ENCODE measurements at places on chromosomes 3 and 15.

DNA sequence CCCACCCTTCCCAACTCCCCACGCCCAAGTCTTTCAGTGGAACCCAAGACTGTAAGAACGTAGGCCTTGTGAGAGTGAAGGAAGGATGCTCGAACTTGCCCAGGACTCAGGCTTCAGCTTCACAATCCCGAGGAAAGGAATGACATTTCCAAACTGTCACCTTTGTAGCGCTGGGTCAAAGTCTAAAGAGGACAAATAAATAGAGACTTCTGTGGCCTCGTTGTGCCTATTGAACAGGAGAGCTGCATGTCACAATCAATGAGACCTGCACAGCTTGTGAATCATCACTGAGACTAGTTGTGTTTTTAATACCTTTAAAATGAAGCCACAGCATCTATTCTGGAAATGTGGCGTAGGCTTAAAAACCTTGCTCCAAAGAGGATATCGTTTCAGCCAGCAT, 222.8 kb upstream of the ST8SIA2 start:
- DNase-seq: no peak

- peak; percentile 61 for DNase-seq
Observed at GRCh38 chr15:74954515-74954914, 2.1 kb downstream of the RPP25 start.

DNA sequence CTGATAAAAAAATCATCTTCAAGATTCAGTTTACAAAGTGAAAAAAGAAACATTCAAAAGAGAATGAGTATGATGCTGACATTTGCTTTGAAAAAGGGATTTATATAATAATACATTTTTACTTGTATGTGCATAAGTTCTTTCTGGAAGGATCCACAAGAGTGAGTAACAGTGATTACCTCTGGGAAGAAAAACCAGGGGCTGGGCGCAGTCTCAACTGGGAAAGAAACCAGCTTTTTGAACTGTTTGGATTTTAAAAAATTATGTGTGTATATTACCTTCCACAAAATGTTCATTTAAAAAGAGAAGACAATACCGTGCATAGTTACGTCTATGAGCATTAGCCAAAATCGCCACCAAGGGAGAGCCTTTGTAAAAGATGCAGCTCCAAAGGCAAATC, 1.3 kb downstream of the CLEC3B start:
- no peak for DNase-seq

DNA sequence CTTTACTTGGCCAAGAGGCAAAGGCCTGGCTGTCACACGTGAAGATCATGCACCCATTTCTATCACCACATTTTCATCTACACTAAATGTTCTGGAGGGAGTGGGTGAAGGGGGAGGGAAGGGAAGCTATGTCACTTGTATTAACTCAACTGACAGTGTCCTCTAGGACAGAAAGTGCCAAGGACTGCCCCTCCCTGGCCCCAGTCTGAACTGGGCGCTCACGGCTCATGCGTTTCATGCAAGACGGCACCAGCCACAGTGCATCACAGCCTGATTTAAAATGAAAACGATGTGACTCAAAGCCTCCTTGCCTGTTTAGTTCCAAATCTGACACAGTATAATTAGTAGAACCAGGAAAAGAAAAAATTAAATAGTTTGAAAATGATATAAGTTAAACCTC, 20.8 kb upstream of the RAD18 start:
- DNase-seq: no peak

DNA sequence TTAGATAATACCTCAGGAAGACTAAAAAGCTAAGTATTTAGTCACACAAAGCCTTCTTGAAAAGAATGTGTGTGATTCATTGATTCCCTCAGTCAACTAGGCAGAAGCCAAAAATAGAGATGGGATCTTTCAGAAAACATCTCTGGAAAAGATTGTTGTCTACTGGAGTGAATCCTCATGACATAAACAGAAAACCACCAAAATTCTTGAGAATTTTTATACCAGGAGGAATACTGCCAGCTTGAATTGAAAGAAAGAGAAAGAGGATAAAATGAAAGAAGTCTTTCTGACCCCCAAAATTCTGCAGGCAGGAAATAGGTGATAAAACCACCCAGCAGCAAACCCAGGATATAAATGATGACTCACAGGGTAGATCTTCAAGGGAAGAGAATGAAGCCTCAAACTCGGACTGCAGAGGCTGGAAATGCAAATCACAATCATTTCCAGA, 363.1 kb upstream of the PLSCR5 start:
- DNase-seq: no peak

DNA sequence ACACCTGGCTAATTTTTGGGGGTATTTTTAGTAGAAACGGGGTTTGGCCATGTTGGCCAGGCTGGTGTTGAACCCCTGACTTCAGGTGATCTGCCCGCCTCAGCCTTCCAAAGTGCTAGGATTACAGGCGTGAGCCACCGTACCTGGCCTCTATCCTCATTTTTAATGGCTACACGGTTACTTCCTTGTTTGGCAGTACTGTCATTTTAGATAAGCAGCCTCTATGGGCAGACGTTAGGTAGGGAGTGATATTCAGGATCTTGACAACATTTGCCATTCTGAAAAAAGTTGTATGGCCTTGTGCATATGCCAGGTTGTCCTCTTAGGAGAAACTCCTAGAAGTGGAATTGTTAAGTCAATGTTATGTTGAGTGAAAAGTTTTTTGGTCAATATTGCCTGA, 141.7 kb downstream of the ITPR1 start:
- no peak for DNase-seq

- DNase-seq: no peak
Observed at GRCh38 chr3:163785693-163786092, 1292.6 kb downstream of the SI start.

GRCh38 chr3:139267300-139268246, 76.2 kb upstream of the MRPS22 start:
- peak; percentile 33 for DNase-seq

GRCh38 chr15:39700375-39700700, 82.3 kb downstream of the FSIP1 start:
- DNase-seq: no peak

- peak; percentile 87 for DNase-seq
Observed at GRCh38 chr3:72270072-72270681, 485.2 kb upstream of the PROK2 start.

- DNase-seq: no peak
Observed at GRCh38 chr3:133547432-133548041, 25.9 kb upstream of the CDV3 start.

DNA sequence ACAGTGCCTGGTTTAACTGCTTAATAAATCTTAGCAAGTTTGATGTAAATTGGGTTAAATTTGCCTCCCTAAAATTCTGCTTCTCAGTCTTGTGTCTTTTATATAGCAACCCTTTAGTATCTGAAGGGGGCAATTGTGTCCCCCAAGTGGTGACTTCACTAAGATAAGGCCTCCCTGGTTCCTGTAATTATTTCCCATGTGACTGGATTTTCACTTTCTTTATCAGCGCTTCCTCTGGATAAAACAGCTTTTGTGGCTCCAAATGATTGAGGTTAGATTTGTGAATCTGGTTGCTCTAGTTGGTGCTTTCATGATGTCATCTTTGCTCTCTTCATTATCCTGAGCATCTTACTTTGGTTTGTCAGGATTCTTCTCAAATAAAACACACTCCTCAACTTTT, 334.3 kb upstream of the CTDSPL start:
- no peak for DNase-seq

GRCh38 chr15:88344786-88345185, 88.2 kb upstream of the NTRK3 start:
- DNase-seq: no peak

DNA sequence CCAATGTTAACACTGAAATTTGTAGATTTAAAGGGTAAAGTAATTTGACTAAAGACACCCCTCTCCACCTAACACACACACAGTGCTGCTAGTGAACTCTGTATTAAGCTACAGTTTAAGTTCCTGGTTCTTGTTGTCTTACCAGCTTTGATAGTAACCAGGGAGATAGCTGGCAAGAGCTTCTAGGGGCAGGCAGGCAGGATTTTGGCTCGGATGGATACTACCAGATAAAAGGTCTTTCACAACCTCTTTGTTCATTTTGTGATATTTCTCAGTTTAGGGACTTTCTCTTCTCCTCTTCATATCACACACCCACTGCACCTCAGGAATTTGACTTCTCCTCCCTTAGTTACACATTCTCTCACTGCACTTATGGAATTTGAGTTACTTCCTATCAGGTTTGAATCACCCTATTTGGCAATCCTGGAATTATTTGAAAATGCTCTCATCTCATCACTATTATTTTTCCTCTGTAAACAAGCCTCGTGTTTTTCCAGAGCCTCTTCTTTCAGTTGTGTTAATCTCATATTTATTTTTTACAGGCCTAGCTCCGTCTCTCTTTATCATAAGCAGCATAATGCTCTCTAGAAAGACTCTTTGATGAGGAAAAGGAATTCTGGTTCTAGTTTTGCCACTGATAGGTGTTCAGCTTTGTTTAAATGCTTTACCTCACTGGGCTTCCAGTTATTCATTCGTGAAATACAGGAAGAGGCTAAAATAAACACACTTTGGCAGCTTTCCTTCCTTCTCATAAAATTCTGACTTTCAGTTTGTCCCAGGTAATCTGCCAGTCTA, 23.0 kb upstream of the CLDN1 start:
- no peak for DNase-seq

DNA sequence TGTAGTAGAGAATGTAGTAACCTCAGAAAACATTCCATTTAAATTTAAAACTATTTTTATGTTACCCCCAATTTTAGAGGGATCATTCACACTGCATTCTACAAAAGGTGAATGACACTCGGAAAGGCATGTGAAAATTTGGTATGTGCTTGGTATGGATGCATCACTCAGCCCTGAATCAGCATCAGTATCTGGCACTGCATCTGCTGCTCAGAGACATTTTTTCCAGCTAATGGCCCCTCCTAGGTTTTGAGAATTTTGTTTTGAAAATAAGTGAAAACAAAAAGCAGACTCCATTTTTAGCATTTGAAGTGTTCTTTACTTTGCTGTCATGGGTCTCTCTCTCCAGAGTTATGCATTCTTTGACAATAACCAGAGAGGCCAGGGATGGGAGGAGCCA, 15.6 kb upstream of the WWTR1 start:
- DNase-seq: no peak

- DNase-seq: no peak
Observed at GRCh38 chr3:45055411-45056143, 29.5 kb downstream of the CLEC3B start.

GRCh38 chr3:107760144-107760543, 237.4 kb downstream of the BBX start:
- DNase-seq: no peak

- DNase-seq: no peak
Observed at GRCh38 chr15:60399931-60400330, 2.1 kb upstream of the ANXA2 start.

DNA sequence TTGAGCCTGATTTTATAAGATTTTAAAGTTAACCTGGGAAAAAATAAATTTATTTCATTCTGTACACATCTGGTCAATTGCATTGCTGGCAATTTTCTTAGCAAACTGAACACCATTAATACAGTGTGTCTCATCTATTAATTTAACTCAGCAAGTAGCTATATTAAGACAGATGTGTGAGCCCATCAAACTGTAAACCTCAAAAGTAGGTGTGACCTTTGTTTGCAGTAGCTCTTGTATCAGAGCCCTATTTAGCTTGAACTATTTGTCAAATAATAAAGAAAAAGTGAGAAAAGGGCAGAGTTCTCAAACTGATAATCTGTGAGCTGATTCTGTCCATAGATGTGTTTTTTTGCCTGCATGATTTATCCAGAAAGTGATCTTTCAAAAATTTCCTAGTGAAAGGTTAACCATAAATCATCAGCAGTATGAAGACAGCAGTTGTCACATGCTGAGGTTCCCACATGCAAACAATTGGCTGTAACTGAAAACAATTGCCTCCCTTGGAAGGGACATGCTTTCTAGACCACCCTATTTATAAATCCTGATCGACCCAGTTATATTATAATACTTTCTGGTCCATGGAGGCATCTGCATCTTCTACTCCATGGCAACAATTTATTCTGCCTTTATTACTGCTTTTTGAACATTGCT, 646.5 kb downstream of the NSUN3 start:
- no peak for DNase-seq

GRCh38 chr3:170344971-170345370, 12.5 kb upstream of the SKIL start:
- DNase-seq: no peak

GRCh38 chr15:68551296-68551635, 27.5 kb upstream of the CORO2B start:
- DNase-seq: no peak

- no peak for DNase-seq
Observed at GRCh38 chr3:19644405-19644804, 289.6 kb downstream of the EFHB start.

- DNase-seq: no peak
Observed at GRCh38 chr15:81941479-81941878, 104.3 kb downstream of the MEX3B start.

DNA sequence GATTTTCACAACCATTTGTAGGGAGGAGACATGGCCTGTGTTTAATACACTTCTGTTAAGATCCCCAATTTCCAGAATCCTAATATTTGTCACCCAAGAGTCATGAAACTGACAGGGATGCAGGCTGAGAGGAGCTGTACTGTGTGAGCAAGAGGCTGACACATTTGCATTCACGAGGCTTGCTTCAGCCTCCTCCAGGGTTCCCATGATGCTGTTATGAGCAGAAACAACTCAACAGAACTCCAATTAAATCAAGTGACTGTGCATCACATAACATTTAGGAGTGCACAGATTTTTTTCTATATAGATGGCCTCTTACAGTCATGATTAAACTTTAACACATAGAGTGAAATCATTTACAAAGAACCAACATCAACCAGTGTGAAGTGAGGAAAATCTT, 292.3 kb upstream of the STT3B start:
- no peak for DNase-seq

- no peak for DNase-seq
Observed at GRCh38 chr3:146705225-146705624, 100.1 kb upstream of the PLSCR5 start.

DNA sequence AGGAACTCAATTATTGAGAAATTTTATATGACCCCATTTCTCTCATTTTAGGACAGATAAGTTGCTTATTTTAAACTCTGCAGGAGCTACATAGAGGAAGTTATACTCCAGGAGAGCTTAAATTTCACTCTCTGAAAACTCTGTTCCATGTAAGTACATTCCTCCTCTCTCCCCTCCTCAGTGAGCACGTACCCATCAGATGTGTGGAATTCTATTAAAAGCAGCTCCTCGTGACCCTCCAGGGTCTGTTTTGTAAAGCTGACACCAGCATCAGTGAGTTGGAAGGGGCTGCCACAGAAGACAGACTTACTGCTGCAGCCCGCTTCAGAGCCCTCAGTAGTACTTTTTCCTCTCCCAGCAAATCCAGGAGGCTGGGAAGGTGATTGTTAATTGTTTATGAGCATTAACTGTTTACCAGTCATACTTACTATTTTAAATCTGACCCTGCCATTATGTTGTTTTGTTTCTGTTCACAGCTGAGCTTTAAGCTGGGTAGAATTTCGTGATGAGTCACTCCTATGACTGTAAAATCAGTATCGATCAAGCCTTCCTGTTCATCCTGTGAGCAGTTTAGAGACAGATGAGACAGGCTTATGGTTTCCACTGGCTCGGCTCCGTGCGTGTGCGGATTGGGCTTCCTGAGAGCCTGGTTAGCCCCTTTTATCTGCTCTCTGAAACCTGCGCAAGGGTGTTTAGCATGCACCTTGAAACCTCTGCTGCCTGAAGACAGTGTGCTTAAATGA, 20.4 kb downstream of the IGF1R start:
- DNase-seq: no peak

All from spleen (tissue), 13 donors.